Lung (tissue), 17 donors: ENCODE measurements at places on chromosomes 1 and 21.

DNA sequence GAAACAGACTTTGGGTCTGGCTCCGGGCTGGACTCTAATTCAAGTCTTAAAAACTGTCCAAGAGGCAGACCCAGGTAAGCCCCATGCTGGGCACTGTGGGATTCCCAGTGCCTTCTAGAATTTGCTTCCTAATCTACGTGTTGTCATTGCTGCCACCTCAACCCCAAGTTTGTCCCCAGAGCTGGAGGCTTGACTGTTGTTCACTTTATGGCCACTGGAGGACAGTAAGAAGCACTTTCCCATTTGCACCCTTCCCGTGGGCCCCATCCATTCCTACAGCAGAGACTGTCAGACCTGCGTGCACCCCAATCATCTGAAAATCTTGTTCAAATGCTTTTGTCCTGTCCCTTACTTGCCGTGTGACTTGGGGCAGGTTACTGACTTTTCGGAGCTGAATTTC lies 29.4 kb upstream of the VASH2 start:
- H3K36me3 ChIP-seq: no peaks in the 10 kb centered on the region
- no peak overlapping the region for H3K27ac ChIP-seq
- no peaks in the 10 kb centered on the region for H3K27me3 ChIP-seq
- no peak for DNase-seq
- no peak overlapping the region for H3K4me3 ChIP-seq

GRCh38 chr1:101410048-101410878 lies 173.4 kb downstream of the S1PR1 start:
- H3K27me3 ChIP-seq: no peaks in the 10 kb centered on the region
- H3K36me3 ChIP-seq: no peaks in the 10 kb centered on the region
- H3K27ac ChIP-seq: no peak overlapping the region
- H3K4me1 ChIP-seq: no peaks in the 10 kb centered on the region
- peak; percentile 16 for DNase-seq

DNA sequence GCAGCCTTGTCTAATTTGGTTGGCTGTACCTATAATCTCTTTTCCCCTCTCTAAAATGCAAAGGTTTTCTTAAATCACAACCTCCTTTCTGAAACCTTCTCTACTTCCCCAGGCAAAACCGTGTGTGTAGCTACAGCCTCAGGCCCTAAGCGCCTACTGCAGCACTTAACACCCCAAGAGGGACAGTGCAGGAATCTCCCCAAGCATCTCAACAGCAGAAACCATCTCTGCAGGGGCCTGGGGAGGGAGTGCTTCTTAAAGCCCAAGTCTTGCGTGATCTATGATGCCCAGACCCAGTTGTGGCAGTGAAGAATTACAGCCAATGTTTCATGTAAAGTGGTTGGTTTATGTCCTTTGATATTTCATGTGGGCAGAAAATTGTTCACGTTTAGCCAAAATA lies 159.3 kb downstream of the DSCAM start:
- no peaks in the 10 kb centered on the region for H3K36me3 ChIP-seq
- H3K27ac ChIP-seq: no peak overlapping the region
- H3K27me3 ChIP-seq: no peaks in the 10 kb centered on the region
- no peak overlapping the region for H3K4me3 ChIP-seq

- no peaks in the 10 kb centered on the region for H3K27me3 ChIP-seq
- no peaks in the 10 kb centered on the region for H3K4me1 ChIP-seq
- no peaks in the 10 kb centered on the region for H3K36me3 ChIP-seq
Observed at GRCh38 chr1:177632923-177633615, 336.8 kb downstream of the SEC16B start.

DNA sequence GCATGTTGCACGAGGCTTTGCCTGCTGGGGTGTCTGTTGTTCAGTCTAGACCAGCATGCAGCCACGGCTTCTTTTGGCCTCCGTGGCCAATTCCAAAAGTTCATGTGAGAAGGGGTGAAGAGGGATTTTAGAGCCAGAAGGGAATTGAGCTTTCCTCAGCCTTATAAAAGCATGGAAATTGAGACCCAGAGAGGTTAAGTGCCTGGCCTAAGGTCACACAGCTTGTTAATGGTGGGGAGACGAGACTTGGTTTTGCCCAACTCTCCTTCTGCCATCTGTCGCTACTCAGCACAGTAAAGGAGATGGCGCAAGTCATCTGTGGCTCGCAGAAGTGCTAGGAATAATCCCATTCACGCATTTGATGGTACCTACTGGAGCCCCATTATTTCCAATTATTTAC lies 25.7 kb downstream of the ZBTB18 start:
- H3K27me3 ChIP-seq: no peaks in the 10 kb centered on the region
- no peak overlapping the region for H3K4me3 ChIP-seq
- H3K4me1 ChIP-seq: no peaks in the 10 kb centered on the region
- no peaks in the 10 kb centered on the region for H3K36me3 ChIP-seq
- no peak for DNase-seq

GRCh38 chr1:37486680-37487618 lies 12.6 kb downstream of the ZC3H12A start:
- no peak overlapping the region for H3K4me3 ChIP-seq
- peak overlapping the region; percentile 85 for H3K27ac ChIP-seq
- peak; percentile 75 for DNase-seq
- H3K36me3 ChIP-seq: peaks cover 6% of the 10 kb centered on the region
- no peaks in the 10 kb centered on the region for H3K27me3 ChIP-seq
- H3K4me1 ChIP-seq: no peaks in the 10 kb centered on the region

- H3K4me1 ChIP-seq: peaks cover 12% of the 10 kb centered on the region
- H3K27ac ChIP-seq: no peak within 1 kb of the TSS
- peaks cover 58% of the 10 kb centered on the region for H3K27me3 ChIP-seq
- DNase-seq: peak; percentile 85
- peaks cover 10% of the 10 kb centered on the region for H3K36me3 ChIP-seq
Observed at GRCh38 chr1:156920233-156921052, at the start of gene LRRC71. Gene LRRC71, plus strand, starts transcription at chr1:156920632. Its CDS starts 172 bp downstream, at chr1:156920804.

DNA sequence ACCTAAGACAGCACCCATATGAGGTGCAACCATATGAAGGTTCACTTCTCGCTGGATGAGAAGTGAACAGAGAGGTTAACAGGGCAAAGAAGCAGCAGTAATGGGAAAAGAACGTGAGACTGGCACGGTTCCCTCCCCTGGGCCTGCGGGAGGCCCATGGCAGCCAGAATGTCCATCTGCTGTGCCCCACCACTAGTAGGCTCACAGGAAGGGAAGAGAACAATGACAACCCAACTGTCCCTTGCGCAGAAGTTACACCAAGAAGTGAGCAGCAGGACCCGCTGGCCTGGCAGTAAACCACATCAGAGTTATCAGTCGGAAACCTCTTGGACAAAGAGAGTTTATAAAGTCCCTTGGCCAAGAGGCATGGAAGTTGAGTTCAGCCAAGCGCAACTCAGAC lies 11.3 kb downstream of the HIVEP3 start:
- no peaks in the 10 kb centered on the region for H3K36me3 ChIP-seq
- no peaks in the 10 kb centered on the region for H3K27me3 ChIP-seq
- DNase-seq: no peak
- H3K4me3 ChIP-seq: no peak overlapping the region
- no peaks in the 10 kb centered on the region for H3K4me1 ChIP-seq
